KBM-7 (cell line): ENCODE measurements at places on chromosomes 5 and 9.

DNA sequence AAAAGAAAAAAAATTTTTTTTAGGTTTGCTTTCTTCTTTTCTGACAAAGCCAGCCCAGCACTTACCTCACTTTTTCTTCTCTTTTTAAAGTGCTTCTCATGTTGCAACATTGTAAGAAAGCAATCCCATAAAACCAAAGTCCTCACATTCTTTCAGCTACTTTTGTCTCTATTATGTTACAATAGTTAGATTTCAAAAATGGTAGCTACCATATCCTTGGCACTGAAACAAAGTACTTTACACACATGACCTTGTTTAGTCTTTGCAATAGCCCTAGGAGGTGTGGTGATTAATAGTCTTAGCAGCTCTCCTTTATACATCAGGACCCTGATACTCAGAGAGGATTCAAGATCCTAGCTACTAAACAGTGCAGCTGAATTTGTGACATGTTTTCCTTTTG is 23.5 kb upstream of the CARTPT start:
- DNase-seq: no peak

DNA sequence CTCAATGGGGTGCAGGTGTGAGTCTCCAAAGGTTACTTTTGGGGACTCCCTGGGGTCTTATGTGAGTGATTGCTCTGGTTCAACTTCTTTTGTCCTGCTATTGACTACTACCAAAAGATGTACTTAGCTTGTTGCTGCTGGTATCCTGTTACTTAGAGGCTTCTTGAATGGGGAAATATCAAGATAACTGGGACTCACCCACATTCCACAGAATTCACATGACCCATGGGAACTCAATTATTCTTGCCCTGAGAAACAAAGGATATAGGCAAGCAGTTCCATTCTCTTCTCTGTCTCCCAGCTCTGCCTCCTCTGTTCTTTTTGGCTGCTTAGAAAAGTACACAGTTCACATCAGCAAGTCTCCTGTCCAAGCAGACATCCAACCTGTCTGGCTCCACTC is 105.9 kb downstream of the UNC13B start:
- no peak for DNase-seq

DNA sequence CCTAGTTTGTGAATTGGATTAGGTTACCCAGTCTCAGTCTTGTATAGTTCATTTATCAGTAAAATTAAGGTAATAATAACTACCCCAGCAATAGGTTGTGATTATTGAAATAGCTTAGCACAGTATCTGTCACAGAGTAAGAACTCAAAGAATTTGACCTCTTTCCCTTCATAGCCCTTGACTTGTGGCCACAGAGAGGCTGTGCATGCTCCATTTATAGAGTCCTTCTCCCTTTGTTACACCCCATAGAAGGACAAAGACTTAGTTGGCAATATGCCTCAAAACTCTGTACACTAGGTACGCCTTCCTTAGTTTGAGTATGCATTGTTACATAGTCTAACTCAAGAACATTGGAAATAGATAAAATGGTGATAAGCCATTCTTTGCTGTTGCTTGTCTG is 257.2 kb downstream of the KCTD16 start:
- DNase-seq: no peak

DNA sequence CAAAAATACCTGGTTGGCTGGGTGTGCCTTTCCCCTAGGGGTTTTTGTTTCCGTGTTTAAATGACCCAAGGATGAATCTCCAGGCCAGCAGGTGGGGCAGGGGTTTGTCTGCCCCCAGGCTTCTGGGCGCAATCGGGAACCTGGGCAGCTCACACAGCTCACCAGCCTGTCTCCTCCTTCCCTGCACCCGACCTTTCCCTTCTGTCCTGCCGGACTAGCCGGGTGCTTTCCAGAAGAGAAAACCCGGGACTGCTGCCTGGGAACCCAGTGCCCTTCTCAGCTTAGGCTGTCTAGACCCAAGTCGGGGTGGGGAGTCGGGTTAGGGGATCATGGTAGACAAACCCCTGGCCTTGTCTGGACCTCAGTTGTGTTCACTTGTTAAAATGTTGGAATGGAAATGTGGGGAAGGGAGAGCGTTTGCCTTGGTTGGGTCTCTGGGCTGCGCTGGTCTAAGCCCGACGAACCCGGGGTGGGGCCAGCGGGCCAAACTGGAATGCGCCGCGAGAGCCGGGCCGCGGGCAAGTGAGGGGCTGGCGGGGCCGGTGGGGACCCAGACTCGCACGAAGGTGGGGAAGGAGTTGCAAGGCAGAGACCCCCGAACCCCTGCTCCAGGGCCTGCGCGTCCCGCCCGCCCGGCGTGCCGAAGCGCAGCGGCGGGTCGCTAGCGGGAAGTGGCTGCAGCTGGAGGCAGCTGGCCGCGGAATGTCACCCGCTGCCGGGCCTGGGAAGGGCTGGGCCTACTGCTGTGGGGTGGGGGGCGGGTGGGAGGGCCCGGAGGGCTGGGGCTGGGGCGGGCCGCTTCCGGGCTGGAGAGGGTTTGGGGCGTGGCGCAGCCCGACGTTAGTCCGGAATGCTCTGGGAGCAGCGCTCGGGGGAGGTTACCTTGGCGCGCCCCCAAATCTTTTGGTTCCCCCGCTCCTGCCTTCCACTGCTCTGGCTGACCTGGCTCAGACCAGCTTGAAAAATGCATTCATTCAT is 84.6 kb downstream of the DAB2IP start:
- DNase-seq: no peak

DNA sequence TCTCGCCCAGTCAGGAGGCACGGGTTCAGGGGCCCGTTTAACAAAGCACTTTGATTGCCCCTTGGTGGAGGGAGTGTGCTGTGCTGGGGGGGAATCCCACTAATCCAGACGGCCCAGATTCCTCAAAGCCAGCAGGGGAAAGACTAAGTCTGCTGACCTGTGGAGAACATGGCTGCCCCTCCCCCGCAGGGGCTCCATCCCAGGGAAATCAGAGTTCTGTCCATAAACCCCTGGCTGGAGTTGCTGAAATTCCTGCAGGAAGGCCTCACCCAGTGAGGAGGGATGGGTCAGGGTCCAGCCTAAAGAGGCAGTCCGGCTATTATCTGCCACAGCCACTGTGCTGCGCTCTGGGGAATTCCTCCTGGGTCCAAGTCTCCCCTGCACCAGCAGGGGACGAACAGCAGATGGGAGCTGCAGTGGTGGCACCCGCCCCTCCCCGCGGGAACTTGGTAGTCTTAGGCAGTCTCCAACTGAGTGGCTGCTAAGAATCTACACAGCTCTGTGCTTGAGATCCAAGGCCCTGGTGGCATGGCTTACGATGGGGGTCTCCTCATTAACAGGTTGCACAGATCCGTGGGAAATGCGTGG is 174.0 kb upstream of the DAB2 start:
- DNase-seq: no peak

DNA sequence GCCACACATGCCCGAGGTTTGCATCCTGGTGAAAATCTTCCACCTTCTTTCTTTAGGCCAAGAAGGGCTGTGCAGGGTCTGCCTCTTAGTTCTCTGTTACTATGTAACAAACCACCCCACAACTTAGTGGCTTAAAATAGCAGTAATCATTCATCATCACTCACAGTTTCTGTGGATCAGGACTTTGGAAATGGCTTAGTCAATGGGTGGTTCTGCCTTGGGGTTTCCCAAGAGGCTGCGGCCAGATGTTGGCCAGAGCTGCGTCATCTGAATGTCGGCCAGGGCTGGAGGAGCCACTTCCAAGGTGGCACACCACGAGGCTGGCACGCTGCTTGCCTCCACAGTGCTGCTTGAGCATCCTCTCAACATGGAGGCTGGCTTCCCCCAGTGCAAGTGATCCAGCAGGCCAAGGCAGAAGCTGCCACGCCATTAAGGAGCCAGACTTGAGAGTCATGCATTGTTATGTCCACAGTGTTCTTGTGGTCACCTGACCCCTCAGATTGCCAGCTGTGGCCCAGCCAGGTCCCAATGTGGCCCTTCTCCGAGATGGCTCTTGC is 135.2 kb downstream of the RXRA start:
- no peak for DNase-seq

- DNase-seq: no peak
These were observed 11.3 kb downstream of the TNC start for GRCh38 chr9:115106642-115107041.

- no peak for DNase-seq
These were observed 107.4 kb downstream of the GLIS3 start for GRCh38 chr9:4192450-4192849.

DNA sequence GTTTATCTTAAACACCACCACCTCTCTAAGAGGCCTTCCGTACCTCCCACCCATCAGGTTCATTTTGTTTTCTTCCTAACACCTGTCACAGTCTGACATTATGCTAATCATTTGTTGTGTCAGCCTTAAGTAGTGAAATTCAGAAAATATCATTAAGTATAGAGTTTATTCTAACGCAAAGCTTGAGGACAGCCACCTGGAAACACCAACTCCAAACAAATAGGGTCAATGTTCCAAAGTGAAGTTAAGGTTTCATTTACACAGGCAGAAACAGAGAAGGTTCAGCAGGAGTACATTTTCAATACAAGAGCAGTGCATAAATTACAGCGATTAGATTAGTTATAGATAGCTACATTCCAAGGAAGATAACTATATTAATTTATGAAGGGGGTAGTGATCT is 1.3 kb upstream of the SMC5 start:
- no peak for DNase-seq

DNA sequence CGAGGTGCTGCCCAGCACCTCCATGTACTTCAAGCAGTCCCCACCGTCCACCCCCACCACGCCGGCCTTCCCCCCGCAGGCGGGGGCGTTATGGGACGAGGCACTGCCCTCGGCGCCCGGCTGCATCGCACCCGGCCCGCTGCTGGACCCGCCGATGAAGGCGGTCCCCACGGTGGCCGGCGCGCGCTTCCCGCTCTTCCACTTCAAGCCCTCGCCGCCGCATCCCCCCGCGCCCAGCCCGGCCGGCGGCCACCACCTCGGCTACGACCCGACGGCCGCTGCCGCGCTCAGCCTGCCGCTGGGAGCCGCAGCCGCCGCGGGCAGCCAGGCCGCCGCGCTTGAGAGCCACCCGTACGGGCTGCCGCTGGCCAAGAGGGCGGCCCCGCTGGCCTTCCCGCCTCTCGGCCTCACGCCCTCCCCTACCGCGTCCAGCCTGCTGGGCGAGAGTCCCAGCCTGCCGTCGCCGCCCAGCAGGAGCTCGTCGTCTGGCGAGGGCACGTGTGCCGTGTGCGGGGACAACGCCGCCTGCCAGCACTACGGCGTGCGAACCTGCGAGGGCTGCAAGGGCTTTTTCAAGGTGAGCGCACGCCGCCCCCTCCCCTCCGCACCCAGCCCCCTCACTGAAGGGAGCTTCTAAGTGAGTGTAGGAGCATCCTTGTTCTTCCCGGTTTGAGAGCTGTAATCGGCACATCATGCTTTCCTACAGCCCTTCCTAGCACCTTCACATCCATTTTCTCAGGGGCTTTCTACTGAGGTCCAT is 6.9 kb downstream of the NR4A3 start:
- no peak for DNase-seq

DNA sequence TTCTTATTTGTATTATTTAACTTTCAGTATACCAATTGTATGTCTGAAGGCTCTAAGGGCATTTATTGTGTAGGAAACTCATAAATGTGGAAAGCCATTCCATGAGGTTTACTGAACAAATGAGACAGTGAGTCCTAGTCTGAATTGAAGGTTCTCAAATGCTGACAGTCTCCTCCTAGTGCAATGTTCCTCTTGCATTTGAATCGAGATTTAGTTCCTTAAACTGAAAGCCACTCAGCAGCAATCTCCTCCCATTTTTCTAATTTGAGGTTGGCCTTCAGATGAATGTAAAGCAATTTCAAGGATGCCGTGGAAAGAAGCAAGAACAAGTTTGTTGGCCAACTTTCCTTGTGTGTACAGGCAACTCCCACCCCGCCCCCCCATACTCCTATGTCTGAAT is 493.2 kb upstream of the KLF4 start:
- DNase-seq: no peak

GRCh38 chr5:14332746-14333145 is 189.6 kb downstream of the TRIO start:
- DNase-seq: no peak

DNA sequence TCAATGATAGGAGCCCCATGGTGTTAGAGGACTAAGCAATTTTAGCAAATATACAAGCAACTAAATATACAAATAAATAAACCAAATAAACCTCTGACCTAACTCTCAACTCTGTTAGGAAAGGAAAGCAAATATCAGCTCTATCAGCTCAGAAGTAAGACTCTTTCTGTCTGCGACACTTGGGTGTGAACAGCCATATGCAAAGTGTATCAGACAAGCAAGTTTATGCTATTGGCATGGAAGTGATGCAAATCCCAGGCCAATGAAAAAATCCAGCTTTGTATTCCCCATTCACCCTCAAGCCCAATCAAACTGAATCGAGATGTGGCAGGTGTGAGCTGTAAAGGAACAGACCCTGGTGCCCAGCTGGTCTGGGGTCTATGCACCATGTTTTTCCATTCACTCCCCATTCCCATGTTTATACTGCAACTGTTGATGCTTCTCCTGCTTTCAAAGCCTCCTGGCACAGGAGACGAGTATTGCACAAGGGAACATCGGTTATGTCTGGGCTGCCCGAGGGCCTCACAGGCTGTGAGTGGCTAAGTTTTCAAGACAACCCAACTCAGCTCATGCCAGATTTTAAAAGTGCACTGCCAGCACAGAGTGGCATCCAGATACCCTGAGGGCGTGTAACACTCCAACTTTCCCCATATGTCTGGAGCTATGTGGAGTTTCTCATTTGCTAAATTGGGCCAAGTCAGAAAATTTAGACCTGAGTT is 73.1 kb downstream of the FEM1C start:
- DNase-seq: no peak

- no peak for DNase-seq
These were observed 170.0 kb upstream of the DAPK1 start for GRCh38 chr9:87327575-87328125.

DNA sequence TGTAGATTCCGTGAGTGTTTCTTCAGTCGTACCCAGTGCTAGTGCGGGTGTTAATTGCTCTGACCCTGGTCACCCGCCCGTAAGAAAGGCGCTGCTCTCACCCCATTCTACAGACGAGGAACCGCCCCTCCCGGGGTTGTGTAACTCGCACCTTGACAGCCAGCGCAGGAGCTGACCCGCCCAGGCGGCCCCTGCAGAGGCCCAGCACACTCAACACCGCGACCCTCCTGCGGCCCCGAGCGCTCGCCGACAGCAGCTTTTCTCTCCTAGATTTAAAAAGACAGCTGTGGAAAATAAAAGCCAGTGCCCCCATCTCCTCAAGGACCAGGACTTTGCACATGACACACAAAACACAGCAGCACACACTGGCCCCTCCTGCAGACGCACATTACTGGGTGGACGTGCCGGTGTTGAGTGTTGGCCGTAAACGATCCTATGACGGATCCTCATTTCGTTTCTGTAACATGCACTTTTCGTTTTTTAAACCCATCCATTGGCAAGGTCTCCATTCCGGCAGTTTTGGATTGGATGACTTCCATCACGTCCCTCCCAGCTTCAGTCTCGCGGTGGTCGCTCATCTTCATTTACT is 22.9 kb downstream of the OR2V2 start:
- no peak for DNase-seq

DNA sequence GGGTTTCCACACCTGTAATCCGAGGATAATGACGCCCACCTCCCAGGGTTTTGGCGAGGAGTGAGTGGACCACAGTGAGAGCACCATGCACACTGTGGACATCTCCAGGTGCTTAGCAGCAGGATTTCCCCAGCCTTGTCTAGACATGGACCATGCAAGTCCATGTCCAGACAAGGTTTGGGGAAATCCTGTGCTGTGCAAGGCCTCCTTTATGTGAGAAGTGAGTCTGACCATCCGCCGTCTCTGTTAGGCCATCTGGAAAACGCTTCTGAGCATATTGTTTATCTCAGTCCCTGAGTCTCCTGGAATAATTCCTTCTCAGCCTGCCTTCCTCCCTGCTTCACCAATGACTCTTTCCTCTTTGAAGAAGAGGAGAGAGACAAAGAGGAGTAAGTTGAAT is 26.2 kb upstream of the TNFAIP8 start:
- DNase-seq: no peak
